SIG-M5 (cell line): ENCODE measurements at places on chromosomes 1 and 21.

GRCh38 chr1:70941563-70941962, 106.1 kb downstream of the PTGER3 start:
- DNase-seq = no peak

GRCh38 chr1:57282411-57282810, 141.4 kb downstream of the DAB1 start:
- DNase-seq = no peak

GRCh38 chr1:194062526-194062925, 876.1 kb upstream of the B3GALT2 start:
- no peak for DNase-seq

DNA sequence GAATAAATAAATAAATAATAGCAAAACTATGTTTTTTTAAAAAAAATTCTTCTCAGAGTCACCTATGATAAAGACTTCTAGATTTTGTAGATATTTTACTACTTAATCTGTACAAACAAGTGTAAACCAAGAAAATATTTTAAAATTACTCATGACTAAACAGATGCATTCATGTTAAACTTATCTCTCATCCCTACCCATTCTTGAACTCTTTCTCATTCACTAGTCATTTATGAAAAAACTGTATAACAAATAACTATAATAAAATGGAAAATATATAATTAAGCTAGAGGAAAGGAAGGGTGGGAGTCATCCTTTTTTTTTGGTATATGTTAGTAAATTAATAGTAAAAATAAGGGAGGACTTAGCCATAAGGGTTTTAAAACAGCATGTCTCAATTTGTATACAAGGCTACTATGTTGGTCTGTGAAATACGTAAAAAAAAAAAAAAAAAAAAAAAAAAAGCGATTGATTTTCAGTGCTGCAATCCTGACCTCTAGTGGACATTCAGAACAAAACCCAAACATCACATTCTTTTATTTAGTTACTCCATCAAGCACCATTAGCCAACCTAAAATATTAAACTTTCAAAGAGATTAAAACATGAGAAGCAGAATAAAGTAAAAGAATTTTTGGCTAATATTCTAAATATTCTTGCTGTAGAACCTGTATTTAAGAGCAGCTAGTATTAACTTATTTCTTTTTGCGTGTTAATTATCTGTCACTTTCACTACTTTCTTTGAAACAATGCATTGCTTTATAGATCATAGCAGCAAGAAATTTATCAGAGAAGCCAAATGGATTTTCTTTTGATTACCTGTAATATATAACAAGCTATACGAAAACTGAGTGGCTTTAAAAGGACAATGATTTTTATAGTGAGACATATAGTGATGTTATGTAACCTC, 255.8 kb upstream of the CACYBP start:
- DNase-seq = no peak

GRCh38 chr1:112067989-112068388, 78.5 kb upstream of the KCND3 start:
- no peak for DNase-seq

- no peak for DNase-seq
Measured at GRCh38 chr1:172167796-172168596, 252.5 kb upstream of the C1orf105 start.

DNA sequence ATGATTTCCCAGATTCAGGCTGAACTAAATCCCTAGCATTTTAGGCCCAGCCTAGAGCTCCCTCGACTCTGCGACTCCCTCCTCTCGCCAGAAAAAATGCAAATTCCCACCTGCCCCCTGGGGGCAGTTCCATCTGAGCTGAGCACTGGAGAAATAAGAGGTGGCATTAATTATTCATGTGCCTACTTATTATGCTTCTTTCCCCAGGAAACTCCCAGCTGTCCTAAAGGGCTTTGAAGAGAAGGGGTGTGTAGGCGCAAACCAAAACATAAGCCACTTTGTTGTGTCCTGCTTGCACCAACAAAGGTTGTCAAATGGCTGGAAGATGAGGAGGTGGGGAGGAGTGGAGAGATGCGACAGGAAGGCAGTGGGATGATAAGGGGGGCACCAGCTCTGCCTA, 41.4 kb upstream of the GOLT1A start:
- no peak for DNase-seq
